ENCODE measurements at places on chromosomes 16 and 17.

DNA sequence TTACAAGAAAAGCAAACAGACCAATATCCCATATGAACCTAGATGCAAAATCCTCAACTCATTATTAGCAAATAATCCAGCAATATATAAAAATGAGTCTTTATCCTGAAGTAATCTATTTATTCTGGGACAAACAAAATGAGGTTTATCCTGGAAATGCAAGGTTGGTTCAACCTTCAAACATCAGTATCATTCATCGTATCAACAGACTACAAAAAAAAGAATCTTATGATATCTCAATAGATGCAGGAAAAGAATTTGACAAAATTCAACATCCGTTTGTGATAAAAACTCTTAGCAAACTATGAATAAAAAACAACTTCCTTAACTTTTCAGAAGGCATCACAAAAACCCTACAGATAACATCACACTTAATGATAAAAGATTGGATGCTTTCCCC lies 18.4 kb upstream of the BAIAP2 start:
- no peak for DNase-seq

DNA sequence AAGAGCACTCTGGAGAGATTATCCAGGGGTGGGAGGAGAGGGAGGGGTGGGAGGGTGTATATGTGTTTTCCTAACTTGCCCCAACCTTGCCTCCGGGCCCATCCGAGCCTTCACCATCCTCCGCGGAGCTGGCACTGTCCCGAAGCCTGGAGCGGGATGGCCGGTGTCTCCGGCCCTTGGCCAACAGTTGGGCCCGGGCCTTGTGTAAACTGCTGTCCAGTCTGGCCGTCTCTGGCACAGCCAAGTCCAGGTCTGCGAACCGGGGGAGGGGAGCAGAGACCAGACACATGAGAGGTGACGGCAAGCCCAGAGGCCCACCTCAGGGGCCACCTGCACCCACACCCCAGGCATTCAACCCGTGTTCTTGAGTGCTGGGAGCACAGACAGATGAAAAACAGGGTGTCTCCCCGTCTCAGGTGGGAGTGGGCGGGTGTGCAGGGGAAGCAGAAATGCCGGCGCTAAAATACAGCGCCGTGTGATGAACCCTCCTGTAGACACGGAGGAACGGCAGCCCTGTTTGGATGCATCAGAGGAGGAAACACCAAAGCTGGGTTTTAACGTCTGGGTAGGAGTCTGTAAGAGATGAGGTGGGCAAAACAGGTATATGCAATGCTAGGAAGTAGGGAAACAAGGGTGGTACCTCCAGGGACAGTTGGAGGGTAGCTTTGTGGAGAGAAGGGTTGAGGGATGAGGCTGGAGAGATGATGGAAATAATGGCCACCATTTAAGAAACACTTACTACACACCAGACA lies 11.7 kb downstream of the SAMD14 start:
- DNase-seq = no peak

DNA sequence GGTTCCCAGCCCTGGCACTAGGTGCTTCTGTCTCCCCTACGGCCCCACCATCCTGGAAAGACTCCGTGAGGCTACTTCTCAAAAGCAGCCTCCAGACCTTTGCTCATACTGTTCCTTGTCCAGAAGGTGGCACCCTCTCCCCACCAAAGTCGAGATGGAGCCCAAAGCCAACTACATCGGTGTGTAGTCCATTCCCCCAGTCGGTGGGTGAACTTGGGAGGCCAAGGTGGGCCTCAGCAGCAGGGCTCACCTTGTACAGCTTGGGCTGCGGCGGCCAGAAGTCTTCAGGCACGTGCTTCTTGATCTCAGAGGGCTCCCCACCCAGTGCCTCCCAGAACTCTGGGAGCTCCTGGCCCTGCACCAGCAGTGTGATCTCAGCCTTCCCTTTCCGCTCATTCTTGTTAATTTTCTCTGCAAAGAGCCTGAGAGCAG lies 10.2 kb downstream of the FLII start:
- peak; percentile 88 for DNase-seq

DNA sequence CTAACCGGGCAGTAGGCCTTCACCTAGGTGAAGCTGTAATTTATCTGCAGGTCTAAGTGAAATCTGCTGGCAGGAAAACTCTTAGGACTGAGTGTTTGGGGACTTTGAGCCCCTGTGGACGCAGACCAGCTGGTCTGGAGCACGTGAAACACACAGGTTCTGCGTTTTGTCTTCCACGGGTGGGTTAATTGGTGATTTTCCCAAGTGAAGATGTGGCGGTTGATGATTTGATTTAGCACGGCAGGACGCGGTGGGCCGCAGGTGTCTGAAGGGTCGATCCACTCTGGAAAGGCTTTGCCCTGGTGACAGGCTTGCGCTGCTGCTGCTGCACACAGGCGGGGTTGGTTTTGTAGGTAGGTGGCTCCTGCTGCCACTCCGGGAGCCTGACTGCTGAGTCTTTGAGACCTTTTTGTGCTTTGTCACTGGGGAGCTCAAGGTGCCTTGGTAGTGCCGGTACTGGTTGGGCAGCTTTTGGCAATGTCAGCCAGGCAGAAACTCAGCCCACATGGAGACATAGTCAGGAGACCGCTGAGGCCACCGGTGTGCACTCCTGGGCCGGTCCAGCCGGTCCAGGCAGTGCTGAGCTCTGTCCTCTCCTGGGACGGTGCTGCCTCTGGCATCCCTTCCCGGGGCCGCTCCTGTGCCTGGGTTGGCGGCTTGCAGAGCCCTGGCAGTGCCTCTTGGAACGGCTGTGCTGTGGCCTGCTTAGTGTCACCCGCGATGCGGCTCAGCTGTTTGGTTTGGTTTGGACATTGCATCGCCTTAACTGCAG lies 2.3 kb downstream of the BAIAP2 start:
- DNase-seq = peak; percentile 68

- peak; percentile 81 for DNase-seq
Observed at GRCh38 chr17:51709694-51710633, 448.6 kb downstream of the CA10 start.

- peak; percentile 92 for DNase-seq
Observed at GRCh38 chr16:85908889-85909589, 10.1 kb downstream of the IRF8 start.

DNA sequence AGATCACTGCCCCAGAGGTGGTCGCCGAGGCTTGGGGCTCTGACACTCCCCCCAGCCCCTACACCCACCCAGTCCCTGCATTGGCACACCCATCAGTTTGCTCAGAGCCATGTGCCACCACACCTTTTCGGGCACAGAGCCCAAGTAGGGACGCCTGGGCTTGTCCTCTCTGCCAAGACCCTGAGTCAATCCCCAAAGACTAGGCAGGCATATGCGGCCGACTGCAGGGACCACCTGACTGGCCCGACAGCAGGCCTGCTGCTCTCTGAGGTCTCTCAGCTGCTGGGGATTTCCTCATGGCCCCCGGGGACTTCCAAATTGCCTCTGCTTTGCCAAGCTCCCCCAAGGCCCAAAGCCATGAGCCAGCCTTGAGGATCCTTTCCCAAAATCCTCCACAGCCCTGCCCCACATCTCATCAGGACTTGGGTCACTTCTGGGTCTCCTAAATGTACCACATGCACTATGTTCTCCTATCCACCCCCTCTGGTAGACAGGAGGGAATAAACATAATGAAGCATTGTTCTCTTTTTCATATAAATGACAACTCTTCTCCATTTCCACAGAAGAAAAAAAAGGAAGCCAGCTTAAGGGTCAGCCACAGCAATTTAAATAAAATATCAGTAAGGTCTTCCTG lies 30.6 kb downstream of the MYO18A start:
- DNase-seq = peak; percentile 54

GRCh38 chr17:75096082-75096625 lies 8.4 kb downstream of the SLC16A5 start:
- peak; percentile 73 for DNase-seq

- no peak for DNase-seq
Observed at GRCh38 chr16:7372095-7372494, 39.5 kb downstream of the RBFOX1 start.

- DNase-seq = no peak
Observed at GRCh38 chr16:71242601-71243000, 12.1 kb upstream of the HYDIN start.

DNA sequence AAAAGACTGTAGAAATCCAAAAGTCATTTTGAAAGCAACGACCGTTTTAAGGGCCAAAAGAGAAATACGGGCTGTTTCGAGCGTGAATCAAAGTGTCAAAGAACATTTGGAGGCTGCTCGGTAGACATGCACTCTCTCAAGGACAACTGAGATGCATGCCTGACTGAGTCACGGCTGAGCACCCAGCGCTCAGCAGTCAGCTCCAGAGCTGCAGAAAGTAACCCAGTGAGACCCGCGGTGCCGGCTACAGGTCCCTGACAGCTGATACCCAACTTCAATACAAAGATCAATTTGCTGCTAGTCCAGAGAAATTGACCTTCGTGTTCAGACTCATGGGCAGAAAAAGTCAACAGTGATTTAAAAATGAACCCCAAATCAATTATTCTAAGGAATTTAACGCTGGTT lies 214.9 kb downstream of the STX8 start:
- DNase-seq = no peak

GRCh38 chr16:2152695-2153506 lies 2.7 kb upstream of the TRAF7 start:
- no peak for DNase-seq

- DNase-seq = no peak
Observed at GRCh38 chr17:82049521-82049971, 2.1 kb downstream of the RFNG start.

DNA sequence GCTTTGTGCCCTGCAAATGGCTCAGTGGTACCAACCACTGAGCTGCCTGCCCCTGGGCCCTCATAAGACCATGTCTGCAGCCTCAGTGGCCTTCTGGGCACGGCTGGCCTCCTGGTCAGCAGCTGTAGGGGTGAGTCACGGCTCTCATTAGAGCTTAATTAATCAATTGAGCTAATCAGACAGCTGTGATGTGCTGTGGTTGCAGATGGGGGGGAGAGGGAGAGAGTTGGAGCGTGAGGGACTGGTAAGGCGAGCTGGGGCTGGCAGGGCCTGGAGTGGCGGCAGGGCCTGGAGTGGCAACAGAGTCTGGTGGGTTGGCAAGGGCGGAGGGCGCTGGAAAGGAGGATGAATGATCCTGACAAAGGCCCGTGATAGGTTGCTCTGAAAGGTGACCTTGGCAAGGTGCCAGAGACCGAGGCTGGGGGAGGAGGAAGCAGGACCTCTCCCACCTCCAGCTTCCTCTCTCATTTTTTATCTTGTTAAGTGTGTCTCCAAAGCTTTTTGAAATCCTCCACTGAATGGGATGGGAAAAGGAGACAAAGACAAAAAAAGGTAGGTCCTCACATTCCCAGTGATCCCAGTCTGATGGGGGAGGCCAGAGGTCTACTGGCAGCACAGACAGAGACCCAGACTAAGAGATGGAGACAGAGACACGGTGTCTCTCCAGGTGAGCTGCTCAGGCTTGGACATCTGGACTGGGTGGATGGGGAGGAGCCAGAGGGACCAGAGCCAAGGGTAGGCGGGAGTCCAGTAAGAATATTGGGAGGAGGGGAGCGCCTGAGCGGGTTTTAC lies 41.6 kb downstream of the DCAKD start:
- no peak for DNase-seq

DNA sequence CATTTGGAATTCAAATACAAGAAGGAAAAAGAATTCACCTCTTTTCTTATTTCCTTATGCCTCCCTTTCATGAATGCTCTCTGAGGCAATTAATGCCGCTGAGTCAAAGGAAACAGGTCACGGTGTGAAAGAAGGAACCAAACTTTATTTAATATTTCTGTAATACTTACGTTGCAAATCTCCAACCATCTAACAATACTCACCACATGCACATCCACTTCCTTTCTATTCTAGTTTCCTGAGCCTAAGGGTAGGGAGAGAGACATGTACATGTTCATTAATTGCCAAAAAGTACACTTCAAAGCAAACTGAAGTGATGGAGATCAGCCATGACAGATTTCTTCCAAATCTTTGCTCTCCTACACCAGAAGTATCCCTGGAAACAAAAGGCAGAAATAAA lies 47.9 kb upstream of the HLF start:
- DNase-seq = no peak

DNA sequence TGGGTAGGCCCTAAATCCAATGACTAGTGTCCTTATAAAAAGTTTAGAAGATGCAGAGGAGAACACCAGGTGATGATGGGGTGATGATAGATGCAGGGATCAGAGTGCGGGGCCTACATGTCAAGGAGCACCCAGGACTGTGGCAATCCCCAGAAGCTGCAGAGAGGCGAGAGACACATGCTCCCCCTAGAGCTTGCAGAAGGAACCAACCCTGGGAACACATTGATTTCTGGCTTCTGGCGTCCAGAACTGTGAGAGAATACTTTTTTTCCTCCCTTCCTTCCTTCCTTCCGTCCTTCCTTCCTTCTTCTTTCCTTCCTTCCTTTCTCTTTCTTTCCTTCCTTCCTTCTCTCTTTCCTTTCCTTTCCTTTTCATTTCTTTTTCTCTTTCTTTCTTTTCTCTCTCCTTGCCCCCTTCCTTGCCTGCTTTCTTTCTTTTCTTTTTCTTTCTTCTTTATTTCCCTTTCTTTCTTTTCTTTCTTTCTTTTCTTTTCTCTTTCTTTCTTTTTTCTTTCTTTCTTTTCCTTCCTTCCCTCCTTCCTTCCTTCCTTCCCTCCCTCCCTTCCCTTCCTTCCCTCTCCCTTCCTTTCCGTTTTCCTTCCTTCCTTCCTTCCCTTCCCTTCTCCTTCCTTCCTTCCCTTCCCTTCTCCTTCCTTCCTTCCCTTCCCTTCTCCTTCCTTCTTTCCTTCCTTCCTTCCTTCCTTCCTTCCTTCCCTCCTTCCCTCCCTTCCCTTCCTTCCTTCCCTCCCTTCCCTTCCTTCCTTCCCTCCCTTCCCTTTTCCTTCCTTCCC lies 134.3 kb downstream of the HAPSTR1 start:
- no peak for DNase-seq

GRCh38 chr16:81585785-81586184 lies 141.2 kb downstream of the CMIP start:
- no peak for DNase-seq

DNA sequence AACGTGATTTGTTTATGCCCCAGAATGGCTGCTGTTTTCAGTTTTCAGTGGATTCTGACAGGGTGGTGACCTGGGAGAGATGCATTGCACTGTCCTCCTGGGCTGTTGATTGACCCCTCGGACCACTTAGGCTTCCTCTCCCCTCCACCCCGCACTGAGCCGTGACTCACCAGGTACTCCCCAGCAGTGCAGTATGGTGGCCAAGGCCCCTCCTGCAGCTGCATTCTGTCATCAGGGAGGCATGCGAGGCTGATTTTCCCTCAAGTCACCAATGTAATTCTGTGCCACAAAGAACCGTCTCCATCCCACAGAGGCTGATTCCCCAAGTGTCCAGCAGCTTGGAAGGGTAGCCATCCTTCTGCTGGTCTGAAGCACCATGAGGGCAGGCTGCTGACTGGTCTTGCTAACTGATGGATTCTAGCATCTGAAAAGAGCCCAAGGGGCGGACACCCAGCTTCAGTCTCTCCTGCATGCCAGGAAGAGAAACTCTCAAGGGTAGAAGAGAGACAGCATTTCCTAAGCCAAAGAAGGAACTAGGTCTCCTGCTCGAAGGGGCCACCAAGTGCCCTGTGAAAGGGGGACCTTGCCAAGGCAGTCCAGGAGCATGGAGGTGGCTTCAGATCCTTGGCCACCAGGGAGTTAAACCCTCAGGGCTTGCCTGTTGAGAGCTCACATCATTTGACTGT lies 148.1 kb downstream of the SOCS1 start:
- no peak for DNase-seq

- DNase-seq = no peak
Observed at GRCh38 chr16:49307176-49307575, 25.5 kb upstream of the CBLN1 start.

- no peak for DNase-seq
Observed at GRCh38 chr17:876272-876671, 94.1 kb downstream of the MRM3 start.

GRCh38 chr17:32123782-32124181 lies 18.5 kb upstream of the RHOT1 start:
- peak; percentile 83 for DNase-seq
